ENCODE measurements at places on chromosomes 7 and 10.
A peak's percentile ranks its signal among the peaks of the same experiment; 100 is the strongest.

- DNase-seq: no peak
Observed at GRCh38 chr7:53272081-53272480, 236.6 kb downstream of the POM121L12 start.

- no peak for DNase-seq
Observed at GRCh38 chr10:34824870-34825269, 9.8 kb upstream of the PARD3 start.

DNA sequence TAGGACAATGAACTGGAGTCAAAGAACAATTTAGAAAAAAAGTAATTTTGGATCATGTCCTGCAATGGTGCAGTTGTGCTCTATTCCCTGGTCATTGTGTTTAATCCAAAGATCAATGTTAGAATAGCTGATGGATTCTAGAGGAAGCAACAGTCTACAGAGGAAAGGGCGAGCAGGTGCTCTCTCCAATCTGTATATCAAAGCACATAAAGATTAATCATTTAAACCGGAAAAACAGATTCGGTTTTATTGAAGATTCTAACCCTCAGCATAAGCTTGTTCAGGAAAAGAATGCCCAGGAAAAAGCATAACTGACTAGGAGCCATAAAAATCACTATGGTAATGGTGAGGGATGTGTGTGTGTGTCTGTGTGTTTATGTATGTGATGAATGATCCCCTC, 110.3 kb downstream of the MALRD1 start:
- no peak for DNase-seq

- peak; percentile 32 for DNase-seq
Observed at GRCh38 chr10:113960617-113961181, 83.0 kb upstream of the ADRB1 start.

GRCh38 chr7:37977243-37977642, 56.8 kb downstream of the EPDR1 start:
- DNase-seq: no peak

- DNase-seq: no peak
Observed at GRCh38 chr7:46512891-46513413, 591.9 kb upstream of the IGFBP3 start.

All from fibroblast of upper back skin (primary cell).